ENCODE measurements at places on chromosomes 7 and 10. TPM values are rescaled to one million over a fixed set of nuclear protein-coding genes. Genes with fewer than 3 reads are reported as not detected.

- H3K27ac ChIP-seq, result no peak overlapping the region
- no peak overlapping the region for H3K4me3 ChIP-seq
- no peaks in the 10 kb centered on the region for H3K27me3 ChIP-seq
- peaks cover 34% of the 10 kb centered on the region for H3K4me1 ChIP-seq
- no peaks in the 10 kb centered on the region for H3K36me3 ChIP-seq
- no peak for DNase-seq
Observed at GRCh38 chr7:151757274-151757673, 119.6 kb downstream of the PRKAG2 start.

- no peak for DNase-seq
- H3K4me3 ChIP-seq, result no peak overlapping the region
- no peaks in the 10 kb centered on the region for H3K36me3 ChIP-seq
- peaks cover 12% of the 10 kb centered on the region for H3K4me1 ChIP-seq
Observed at GRCh38 chr7:111392294-111392693, 170.0 kb downstream of the IMMP2L start.

HMX2 gene
- not detected for total RNA-seq

- H3K4me3 ChIP-seq, result no peak overlapping the region
- no peak overlapping the region for H3K27ac ChIP-seq
- no peaks in the 10 kb centered on the region for H3K36me3 ChIP-seq
- DNase-seq, result no peak
- H3K4me1 ChIP-seq, result peaks cover 2% of the 10 kb centered on the region
- no peaks in the 10 kb centered on the region for H3K27me3 ChIP-seq
Observed at GRCh38 chr10:672203-672602, 17.3 kb downstream of the DIP2C start.

GPR85 gene
- 0.95 TPM for total RNA-seq

- no peak overlapping the region for H3K27ac ChIP-seq
- no peak overlapping the region for H3K4me3 ChIP-seq
- no peaks in the 10 kb centered on the region for H3K36me3 ChIP-seq
- H3K4me1 ChIP-seq, result no peaks in the 10 kb centered on the region
- H3K27me3 ChIP-seq, result no peaks in the 10 kb centered on the region
- DNase-seq, result no peak
Observed at GRCh38 chr10:122281018-122281626, 10.0 kb downstream of the BTBD16 start.

SFTPD gene
- 1.3 TPM for total RNA-seq

- no peak overlapping the region for H3K27ac ChIP-seq
- H3K4me1 ChIP-seq, result no peaks in the 10 kb centered on the region
- no peak for DNase-seq
- no peak overlapping the region for H3K4me3 ChIP-seq
- no peaks in the 10 kb centered on the region for H3K36me3 ChIP-seq
- H3K27me3 ChIP-seq, result peaks cover 3% of the 10 kb centered on the region
Observed at GRCh38 chr7:157785486-157786186, 448.8 kb downstream of the DNAJB6 start.

SUN3 gene
- not detected for total RNA-seq

TFPI2 gene
- 13.4 TPM for total RNA-seq

DNA sequence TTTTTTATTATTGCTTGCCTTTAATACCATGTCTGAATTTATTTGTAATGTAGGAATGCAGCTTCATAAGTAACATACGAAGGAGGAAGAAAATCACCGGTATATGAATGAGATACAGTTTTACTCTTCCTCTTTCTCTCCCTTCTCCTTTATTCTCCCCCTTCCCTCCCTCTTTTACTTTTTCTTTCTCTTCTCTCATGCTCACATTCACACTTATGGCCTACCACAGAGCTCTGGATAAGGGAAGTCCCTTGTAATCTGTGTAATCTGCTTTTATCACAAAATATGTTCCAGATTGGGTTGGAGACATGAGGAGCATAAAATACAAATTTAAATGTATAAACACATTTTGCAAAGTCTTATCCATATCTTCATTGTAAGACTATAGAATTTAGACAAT, 59.4 kb downstream of the MDFIC start:
- peaks cover 23% of the 10 kb centered on the region for H3K4me1 ChIP-seq
- peak overlapping the region; percentile 79 for H3K27ac ChIP-seq
- H3K4me3 ChIP-seq, result no peak overlapping the region

- H3K4me1 ChIP-seq, result no peaks in the 10 kb centered on the region
- H3K27ac ChIP-seq, result no peak overlapping the region
- H3K36me3 ChIP-seq, result no peaks in the 10 kb centered on the region
- no peak overlapping the region for H3K4me3 ChIP-seq
Observed at GRCh38 chr7:102248456-102249395, 37.9 kb upstream of the SH2B2 start.

TMEM130 gene
- not detected for total RNA-seq

- no peaks in the 10 kb centered on the region for H3K27me3 ChIP-seq
- H3K36me3 ChIP-seq, result no peaks in the 10 kb centered on the region
- H3K4me1 ChIP-seq, result no peaks in the 10 kb centered on the region
Observed at GRCh38 chr10:24561453-24561852, 162.2 kb downstream of the ARHGAP21 start.

DNA sequence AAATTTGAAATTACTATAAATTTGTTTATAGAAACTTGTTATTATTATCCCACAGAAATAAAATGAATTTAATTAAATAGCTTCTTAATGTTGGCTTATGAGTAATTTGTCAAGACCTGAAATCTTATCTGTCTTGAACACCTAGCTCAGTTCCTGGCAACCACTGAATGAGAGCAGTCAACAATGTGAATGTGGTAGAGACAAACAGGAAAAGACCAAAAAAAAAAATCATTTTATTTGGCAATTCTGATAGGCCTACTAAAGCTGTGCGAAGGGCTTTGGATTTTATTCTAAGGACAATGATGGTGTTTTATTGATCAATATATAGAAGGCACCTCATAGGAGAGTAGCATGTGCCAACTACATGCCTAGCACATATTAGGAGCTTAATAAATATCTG, 127.8 kb upstream of the RSU1 start:
- H3K36me3 ChIP-seq, result no peaks in the 10 kb centered on the region
- H3K4me1 ChIP-seq, result no peaks in the 10 kb centered on the region
- H3K27me3 ChIP-seq, result no peaks in the 10 kb centered on the region
- H3K4me3 ChIP-seq, result no peak overlapping the region

CCDC172 gene
- total RNA-seq, result not detected

DNA sequence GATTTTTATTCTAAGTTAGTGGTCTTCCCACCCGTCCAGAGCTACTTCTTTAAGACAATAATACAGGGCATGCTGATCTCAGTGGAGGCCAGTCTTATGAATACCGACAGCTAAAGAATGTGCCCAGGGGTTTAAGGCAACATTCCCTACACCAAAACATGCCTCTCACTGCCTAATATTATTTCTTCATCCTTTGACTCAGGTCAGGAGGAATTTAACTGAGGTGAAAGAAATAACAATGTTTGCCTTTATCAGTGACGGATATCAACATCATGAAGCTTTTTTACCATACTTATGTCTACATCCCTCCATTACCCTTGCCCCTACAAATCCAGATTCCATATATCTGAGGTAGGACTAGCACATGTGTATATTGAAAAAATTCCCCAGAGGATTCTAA, 33.3 kb upstream of the TES start:
- DNase-seq, result no peak
- no peaks in the 10 kb centered on the region for H3K4me1 ChIP-seq
- H3K4me3 ChIP-seq, result no peak overlapping the region
- no peaks in the 10 kb centered on the region for H3K27me3 ChIP-seq

DNA sequence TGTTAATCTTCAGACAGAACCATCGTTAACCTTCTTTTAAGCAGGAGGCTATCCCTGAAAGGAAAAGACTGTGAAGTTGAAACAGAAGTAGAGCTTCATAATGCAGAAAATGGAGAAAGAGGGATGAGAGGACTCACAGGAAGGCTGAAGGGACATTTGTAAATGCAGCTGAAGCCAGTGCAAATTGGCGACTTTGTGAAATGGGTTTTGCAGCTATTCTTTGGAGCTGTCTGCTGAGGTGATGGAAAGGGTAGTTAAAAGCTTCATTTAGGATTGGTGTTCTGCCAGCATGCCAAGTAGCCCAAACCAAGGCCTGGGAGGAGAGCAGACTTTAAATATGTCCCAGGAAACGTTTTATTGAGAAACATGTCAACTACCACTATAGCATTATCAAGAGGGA, 122.7 kb downstream of the INSYN2A start:
- H3K4me3 ChIP-seq, result no peak overlapping the region
- no peaks in the 10 kb centered on the region for H3K4me1 ChIP-seq
- H3K27me3 ChIP-seq, result no peaks in the 10 kb centered on the region
- H3K27ac ChIP-seq, result no peak overlapping the region
- no peaks in the 10 kb centered on the region for H3K36me3 ChIP-seq

CTTNBP2 gene
- total RNA-seq, result 0.65 TPM

- DNase-seq, result no peak
- H3K36me3 ChIP-seq, result no peaks in the 10 kb centered on the region
- no peak overlapping the region for H3K27ac ChIP-seq
- H3K4me1 ChIP-seq, result no peaks in the 10 kb centered on the region
Observed at GRCh38 chr7:65812281-65812680, 60.6 kb upstream of the VKORC1L1 start.

- H3K27ac ChIP-seq, result no peak overlapping the region
- H3K4me1 ChIP-seq, result no peaks in the 10 kb centered on the region
- no peaks in the 10 kb centered on the region for H3K27me3 ChIP-seq
- H3K36me3 ChIP-seq, result no peaks in the 10 kb centered on the region
Observed at GRCh38 chr7:100007887-100008286, 7.5 kb upstream of the ZKSCAN1 start.

- peaks cover 98% of the 10 kb centered on the region for H3K27me3 ChIP-seq
- no peaks in the 10 kb centered on the region for H3K36me3 ChIP-seq
- H3K4me1 ChIP-seq, result peaks cover 23% of the 10 kb centered on the region
Observed at GRCh38 chr10:26216585-26217395, at the start of gene GAD2. GAD2 (plus strand) TSS chr10:26216774; CDS start chr10:26216810, 36 bp downstream.

TMEM72 gene
- not detected for total RNA-seq

RPP38 gene
- total RNA-seq, result 10.8 TPM

DNA sequence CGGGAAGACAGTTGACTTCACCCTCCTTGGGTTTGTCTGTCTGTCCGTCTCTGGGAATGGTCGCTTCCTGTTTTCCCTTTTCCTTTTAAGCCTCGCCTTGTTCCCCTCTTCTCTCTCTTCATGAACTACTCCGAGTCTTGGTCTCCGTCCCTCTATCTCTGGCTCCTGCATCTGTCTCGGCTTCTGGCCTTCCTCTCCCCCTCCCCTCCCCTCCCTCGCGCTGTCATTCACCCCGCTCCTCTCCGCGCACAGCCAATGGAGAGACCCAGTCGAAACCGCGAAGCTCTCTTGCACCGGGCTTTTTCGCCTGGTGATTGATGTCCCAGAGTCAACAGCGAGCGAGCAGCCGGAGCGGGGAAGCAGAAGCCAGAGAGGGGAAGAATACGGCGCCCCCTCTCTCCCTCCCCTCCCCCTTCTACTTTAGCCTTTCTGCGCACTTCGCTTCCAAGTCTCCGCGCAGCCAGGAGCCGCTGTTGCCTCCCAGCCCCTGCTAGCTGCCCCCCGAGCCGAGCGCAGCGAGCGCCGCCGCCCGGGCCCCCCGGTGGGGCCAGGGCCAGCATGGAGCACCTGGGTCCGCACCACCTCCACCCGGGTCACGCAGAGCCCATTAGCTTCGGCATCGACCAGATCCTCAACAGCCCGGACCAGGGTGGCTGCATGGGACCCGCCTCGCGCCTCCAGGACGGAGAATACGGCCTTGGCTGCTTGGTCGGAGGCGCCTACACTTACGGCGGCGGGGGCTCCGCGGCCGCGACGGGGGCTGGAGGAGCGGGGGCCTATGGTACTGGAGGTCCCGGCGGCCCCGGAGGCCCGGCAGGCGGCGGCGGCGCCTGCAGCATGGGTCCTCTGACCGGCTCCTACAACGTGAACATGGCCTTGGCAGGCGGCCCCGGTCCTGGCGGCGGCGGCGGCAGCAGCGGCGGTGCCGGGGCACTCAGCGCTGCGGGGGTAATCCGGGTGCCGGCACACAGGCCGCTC, at the start of gene TLX1:
TLX1 (plus strand) TSS at position 317 of the 978 bp plus-strand sequence; CDS start at position 559, 242 bp downstream.
- H3K27me3 ChIP-seq, result peaks cover 100% of the 10 kb centered on the region
- H3K36me3 ChIP-seq, result no peaks in the 10 kb centered on the region
- H3K27ac ChIP-seq, result no peak within 1 kb of the TSS
- peak within 1 kb of the TSS; percentile 39 for H3K4me3 ChIP-seq

DNA sequence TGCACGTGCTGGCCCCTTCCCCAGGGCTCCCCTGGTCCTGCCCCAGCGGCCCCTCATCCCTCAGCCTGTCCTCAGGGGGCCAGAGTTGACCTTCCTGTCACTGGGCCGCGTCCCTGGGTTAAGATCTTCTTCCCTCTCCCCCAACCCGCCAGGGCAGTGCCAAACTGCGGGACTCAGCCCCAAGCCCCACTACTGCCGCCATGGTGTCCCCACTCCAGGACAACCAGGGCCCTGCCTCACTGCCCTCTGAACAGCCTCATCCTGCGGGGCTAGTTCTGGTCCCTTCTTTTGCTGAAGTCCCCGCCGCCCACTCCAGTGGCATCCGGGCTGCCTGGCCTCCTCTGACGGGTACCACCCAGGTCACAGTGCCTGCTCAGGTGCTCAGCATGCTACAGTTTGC, 37.5 kb downstream of the UNCX start:
- no peaks in the 10 kb centered on the region for H3K36me3 ChIP-seq
- H3K4me1 ChIP-seq, result no peaks in the 10 kb centered on the region
- H3K27ac ChIP-seq, result no peak overlapping the region
- H3K27me3 ChIP-seq, result peaks cover 47% of the 10 kb centered on the region
- no peak for DNase-seq

DNA sequence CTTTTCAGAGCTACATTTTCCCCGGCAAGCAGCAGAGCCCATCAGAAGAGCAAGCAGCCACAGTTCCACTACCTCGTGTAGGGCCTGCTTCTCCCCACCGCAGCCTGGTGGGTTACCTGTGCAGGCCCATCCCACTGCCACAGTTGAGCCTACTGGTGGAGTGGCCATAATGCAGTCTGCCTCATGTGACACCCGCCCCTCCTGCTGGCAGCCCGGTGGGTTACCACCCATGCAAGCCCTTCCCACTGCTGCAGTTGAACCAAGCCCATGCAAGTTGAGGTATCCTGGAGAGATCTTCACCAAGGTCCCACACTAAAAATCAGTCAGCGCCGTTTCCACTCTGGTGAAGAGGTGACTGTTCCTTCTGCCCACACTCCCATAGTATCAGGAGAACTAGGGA, 32.1 kb upstream of the CNNM1 start:
- no peak for DNase-seq
- no peak overlapping the region for H3K4me3 ChIP-seq
- H3K36me3 ChIP-seq, result no peaks in the 10 kb centered on the region
- no peak overlapping the region for H3K27ac ChIP-seq
- H3K27me3 ChIP-seq, result peaks cover 11% of the 10 kb centered on the region

OR2A5 gene
- not detected for total RNA-seq

- no peak overlapping the region for H3K27ac ChIP-seq
- no peak overlapping the region for H3K4me3 ChIP-seq
- H3K4me1 ChIP-seq, result no peaks in the 10 kb centered on the region
Observed at GRCh38 chr7:50474382-50475160, 24.4 kb upstream of the FIGNL1 start.
